ENCODE measurements at places on chromosomes 1 and 21.

- DNase-seq, result no peak
Measured at GRCh38 chr1:171655746-171656116, 3.2 kb upstream of the MYOC start.

DNA sequence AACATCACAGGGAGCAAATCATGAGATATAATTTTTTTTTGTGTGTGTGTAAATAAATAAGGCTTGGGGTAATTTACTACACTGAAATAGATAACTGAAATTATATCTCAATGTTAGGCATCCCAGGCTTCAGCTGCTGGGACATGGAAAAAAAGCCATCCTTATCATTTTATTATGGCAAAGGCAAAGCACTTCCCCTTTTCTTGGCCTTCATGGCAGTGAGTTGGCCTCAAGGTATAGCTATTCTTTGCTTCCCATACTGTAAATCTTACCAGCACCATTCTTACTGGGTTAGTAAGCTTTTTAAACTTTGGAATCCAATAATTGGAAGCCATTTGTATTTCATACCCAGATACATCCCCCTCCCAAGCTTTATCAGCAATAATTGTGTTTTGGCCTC lies 29.0 kb downstream of the RBM11 start:
- DNase-seq, result no peak

DNA sequence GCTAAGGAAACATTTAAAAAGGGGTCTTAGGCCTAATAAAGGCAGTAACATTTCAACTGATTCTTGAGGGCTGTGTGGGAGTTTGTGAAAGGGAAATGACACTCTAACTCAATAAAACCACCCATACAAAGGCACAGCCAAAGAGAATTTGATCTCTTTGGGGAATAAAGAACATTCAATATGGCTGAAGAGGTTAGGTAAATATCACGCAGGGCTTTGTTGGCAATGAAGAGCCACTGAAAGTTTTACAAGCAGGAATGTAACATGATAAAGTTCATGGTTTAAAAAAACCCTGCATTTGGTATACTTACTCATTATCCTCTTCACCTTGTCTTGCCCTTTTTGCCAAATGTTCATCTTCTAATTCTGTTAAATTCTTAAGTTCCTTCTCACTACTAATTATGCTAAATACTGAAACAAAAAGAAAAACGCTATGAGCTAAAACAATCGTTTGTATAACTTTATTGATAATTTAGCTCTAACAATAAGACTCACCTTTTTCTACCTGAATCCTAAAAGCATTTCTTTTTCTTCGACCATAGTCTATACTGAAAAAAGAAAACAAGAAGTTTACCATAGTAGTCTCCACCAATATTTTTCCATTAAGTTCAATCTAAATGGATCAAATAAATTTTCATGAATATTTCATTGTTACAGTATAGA lies 12.5 kb downstream of the NVL start:
- peak; percentile 54 for DNase-seq

DNA sequence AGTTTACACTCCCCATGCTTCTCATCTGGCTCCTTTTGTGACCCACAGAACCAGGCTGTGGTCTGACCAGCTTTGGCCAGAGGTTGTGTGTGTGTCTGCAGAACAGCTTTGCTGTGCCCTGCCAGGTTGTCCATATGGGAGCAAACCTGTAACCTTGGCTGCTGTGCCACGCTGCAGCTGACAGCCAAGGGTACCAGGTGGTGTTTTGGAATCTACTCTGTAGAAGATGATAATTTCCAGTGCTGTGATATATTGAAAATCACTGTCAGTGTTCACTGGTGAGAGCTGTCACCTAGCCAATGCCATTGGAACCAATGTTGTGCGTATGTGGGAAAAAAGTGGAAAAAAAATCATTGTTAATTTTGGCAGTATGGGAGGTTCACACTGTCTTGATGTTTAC lies 18.2 kb downstream of the CENPF start:
- no peak for DNase-seq
